Fibroblast of skin of left biceps (primary cell): ENCODE measurements at places on chromosomes 12 and 14.
A peak's percentile ranks its signal among the peaks of the same experiment; 100 is the strongest.

GRCh38 chr12:11731455-11731854 is 82.0 kb downstream of the ETV6 start:
- DNase-seq: no peak

GRCh38 chr14:56814519-56814959 is 4.3 kb upstream of the OTX2 start:
- no peak for DNase-seq

GRCh38 chr12:77847680-77848431 is 17.2 kb downstream of the NAV3 start:
- peak; percentile 87 for DNase-seq

GRCh38 chr14:23692416-23692815 is 56.3 kb downstream of the DHRS2 start:
- DNase-seq: no peak

GRCh38 chr12:29103539-29103974 is 45.5 kb upstream of the FAR2 start:
- DNase-seq: no peak

GRCh38 chr12:18658829-18659228 is 79.0 kb downstream of the PLCZ1 start:
- DNase-seq: no peak

- no peak for DNase-seq
Measured at GRCh38 chr12:53551889-53552291, 44.6 kb upstream of the NPFF start.

- no peak for DNase-seq
Measured at GRCh38 chr12:94152292-94153078, 4.1 kb downstream of the PLXNC1 start.

DNA sequence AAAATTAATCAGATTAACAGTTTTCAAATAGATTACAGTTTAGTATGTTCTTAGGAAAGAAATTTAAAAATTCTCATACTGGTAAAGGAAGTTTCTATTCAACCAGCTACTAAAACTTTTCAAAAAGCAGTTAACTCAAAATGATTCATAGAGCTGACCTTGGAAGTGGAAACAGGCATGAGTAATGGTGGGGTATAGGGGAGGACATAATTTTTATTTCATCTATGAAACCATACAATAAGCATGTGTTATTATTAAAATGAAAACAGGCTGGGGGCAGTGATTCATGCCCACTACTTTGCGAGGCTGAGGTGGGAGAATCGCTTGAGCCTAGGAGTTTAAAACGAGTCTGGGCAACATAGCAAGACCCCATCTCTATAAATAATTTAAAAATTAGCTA is 73.0 kb downstream of the DNAI7 start:
- no peak for DNase-seq

GRCh38 chr12:42732908-42733411 is 143.4 kb upstream of the PRICKLE1 start:
- no peak for DNase-seq

DNA sequence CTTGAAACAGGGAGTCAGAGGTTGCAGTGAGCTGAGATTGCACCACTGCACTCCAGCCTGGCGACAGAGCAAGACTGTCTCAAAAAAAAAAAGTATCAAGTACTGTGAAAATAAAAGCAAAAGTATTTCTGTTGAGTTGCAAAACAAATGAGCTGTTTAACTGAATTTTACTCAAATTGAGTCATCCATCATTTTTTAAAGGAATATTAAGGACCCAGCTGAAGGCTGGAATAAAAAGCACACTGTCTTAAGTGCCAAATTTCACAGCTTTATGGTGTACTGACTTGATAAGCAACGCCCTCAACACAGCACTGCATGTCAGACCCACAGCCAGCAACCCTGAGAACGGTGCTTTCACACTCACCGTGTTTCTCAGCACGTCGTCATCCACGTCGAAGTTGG is 57.9 kb downstream of the AMN start:
- DNase-seq: no peak

DNA sequence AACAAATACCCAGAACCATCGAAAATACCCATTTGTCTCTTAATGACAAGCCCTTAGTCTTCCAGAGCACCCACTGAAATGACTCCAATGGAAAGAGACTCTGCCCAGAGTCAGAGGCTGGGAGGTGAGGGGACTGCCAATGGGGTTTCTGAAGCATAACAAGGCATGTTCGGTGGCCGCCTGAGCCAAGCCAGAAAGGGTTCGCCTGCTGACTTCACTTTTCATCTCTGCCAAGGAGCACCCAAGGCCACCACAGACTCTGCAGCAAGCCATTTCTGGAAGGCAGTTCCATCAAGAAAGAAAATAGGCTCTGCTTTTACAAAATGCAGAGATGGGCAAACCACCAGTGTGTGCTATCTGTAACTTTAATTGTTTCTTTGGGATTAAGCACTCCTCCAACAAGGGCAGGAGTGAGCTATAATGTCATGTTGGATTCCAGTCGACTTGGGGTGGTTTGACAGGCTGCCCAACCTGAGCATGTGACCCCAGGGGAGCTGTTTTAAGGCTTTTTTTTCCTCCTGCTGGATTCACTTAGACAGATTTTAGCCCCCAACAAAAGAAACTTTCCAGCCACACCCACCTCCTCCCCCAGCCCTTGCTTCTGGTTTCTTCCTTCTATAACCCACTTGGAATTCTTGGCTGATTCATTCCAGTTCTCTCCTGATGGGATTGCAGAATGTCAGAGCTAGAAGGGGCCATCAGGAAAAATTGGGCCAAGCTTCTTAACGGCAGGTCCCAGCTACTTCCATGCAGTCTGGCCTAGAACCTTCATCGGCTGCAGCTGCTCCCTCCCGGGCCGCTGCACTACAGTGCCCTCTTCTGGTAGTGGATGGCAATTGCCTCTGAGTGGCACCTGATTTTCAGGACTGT is 24.1 kb downstream of the CKAP4 start:
- peak; percentile 44 for DNase-seq

- no peak for DNase-seq
Measured at GRCh38 chr14:100098171-100098570, 32.9 kb downstream of the EVL start.

DNA sequence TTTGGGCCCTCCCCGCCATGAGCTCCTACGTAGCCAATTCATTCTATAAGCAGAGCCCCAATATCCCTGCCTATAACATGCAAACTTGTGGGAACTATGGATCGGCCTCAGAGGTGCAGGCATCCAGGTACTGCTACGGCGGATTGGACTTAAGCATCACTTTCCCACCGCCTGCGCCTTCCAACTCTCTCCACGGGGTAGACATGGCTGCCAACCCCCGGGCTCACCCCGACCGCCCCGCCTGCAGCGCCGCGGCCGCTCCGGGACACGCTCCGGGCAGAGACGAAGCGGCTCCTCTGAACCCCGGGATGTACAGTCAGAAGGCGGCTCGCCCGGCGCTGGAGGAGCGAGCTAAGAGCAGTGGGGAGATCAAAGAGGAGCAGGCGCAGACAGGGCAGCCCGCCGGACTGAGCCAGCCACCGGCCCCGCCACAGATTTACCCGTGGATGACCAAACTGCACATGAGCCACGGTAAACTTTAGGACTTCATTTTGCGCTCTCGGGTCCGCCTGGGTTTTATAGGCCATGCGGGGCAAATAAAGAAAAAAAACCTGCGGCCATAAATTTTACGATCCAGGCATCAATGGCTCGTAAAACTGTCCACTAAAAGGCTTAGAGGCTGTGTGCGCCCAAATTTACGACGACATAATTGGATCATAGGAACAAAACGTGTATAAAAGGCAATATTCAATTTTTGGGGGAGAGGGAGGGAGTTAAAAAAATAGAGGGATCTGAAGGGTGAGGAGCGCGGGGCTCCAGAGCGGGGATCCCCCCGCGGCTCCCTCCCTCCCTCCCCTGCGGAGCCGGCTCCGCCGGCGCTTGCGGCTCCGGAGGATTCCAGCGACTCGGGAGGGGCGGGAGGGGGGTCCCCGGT is 493 bp downstream of the HOXC5 start:
- DNase-seq: no peak

DNA sequence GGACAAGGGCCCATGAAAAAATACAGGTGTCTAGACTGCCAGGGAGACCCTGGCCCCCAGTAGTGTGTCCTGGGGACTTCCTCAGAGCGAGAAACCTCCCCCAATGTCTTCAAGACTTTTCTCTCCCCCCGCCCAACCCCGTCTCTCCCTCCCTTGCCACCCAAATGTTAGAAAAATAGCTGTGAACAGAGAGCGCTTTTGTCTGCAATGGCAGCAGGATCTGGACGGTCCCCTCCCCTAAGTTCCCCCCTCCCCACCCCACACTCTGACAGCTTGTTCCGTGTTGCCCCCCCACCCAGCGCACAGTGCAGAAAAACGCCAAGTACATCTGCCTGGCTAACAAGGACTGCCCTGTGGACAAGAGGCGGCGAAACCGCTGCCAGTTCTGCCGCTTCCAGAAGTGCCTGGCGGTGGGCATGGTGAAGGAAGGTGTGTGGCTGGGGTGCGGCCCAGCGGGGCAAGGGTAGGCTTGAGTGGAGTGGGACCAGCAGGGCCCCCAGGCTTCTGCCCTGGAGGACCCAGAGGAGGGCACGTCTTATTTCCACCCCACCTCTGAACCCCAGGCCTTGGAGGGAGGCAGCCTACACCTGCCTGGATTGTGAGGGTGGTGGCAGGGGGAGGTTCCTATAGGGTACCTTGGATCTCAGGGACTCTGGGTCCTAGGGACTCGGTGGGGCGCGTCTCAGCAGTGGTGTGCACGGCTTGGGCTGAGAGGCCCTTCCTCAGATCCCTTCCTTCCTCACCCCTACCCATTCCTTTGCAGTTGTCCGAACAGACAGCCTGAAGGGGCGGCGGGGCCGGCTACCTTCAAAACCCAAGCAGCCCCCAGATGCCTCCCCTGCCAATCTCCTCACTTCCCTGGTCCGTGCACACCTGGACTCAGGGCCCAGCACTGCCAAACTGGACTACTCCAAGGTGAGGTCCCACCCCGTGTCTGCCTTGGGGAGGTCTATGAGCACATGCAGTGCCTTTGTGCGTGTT is 4.8 kb downstream of the NR4A1 start:
- no peak for DNase-seq

GRCh38 chr12:118374909-118375308 is 1.4 kb upstream of the SUDS3 start:
- DNase-seq: no peak

DNA sequence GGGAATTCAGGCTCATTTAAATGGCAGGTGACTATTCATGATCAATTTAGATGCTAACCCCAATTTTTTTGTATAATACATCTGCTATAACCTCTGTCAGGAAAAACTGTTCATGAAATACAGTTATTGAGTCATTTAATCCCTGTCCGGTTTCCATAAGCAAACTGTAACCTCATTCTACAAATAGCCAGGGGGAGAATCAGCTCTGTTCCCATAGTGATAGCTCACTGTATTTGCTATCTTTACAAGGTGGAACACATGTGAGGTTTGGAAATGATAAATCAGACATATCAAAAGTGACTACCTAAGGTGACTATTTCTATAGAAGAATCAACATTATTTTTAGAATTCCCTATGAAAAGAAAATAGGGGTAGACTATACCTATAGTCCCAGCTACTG is 38.6 kb upstream of the VPS33A start:
- DNase-seq: no peak

GRCh38 chr14:106556665-106557289 is 1030.4 kb downstream of the TMEM121 start:
- no peak for DNase-seq

DNA sequence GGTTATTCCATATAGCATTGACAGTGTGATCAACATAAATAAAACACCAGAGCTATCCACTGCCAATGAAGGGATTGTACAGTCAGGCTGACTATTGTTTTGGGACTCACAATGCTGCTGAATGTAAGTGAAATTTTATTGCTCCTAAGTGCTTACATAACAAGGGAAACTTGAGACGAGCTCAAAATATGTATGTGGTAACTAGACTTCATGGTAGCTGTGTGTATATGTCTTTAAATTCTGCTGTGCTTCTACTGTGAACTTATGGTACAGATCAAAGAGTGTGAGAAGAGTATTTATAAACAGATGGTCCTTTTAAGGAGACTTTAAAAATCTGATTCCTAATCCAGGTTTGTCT is 6.9 kb downstream of the FLRT2 start:
- no peak for DNase-seq

GRCh38 chr12:121712190-121712460 is 427 bp upstream of the TMEM120B start:
- DNase-seq: no peak

GRCh38 chr12:127588249-127588648 is 678.7 kb upstream of the TMEM132C start:
- DNase-seq: peak; percentile 67

- DNase-seq: no peak
Measured at GRCh38 chr14:91732439-91732838, 553 bp upstream of the CATSPERB start.

DNA sequence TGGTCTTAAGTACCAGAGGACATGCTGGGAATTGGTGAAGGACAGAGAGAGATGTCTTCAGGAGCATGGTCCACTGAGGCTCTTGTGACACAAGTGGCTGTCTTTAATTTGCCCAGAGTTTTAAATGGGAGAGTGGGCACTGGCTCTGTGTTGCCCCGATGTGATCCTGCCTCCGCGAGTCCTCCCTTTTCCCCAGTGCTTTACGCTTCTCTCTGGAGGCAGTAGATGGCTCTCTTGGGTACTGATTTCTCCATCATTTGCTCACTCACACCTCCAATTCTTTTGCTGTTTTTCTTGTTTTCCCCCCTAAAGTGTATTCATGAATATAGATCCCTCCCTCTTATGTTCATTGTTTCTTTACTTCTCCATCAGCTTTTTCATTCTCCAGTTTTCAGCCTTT is 74.3 kb downstream of the EMP1 start:
- no peak for DNase-seq

- DNase-seq: no peak
Measured at GRCh38 chr14:51138404-51139103, 43.6 kb upstream of the TRIM9 start.
